ENCODE measurements at places on chromosomes 12 and 14.

DNA sequence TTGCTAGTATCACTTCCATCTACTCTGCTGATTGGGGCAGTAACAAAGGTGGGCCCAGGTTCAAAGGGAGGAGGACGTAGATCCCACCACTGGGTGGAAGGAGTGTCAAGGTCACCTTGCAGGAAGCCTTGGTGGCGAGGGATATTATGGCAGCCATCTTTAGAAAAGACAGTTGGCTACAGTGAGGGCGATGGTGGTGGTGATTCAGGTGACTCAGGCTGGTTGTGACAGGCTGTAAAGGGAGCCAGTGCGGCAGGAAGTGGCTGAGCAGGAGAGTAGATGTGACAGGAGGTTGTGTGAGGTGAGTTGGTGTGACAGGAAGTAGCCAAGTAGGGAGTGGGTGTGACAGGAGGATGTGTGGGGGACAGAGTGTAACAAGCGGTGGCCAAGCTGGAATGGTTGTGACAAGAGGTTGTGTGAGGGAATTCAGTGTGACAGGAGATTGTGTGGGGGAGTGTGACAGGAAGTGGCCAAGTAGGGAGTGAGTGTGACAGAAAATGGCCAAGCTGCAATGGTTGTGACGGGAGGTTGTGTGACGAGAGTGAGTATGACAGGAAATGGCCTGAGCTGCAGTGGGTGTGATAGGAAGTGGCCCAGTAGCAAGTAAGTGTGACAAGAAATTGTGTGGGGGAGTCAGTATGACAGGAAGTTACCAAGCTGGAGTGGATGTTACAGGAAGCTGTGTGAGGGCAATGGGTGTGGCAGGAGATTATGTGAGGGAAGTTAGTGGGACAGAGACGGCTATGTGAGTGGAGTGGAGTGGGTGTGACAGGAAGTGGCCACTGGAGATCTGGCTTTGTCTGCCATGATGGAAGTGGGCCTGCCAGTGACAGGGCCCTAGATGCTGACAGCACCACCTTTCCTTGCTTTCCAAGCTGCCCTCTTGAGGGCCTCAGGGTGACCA lies 136.5 kb upstream of the MYL2 start:
- DNase-seq, result no peak

DNA sequence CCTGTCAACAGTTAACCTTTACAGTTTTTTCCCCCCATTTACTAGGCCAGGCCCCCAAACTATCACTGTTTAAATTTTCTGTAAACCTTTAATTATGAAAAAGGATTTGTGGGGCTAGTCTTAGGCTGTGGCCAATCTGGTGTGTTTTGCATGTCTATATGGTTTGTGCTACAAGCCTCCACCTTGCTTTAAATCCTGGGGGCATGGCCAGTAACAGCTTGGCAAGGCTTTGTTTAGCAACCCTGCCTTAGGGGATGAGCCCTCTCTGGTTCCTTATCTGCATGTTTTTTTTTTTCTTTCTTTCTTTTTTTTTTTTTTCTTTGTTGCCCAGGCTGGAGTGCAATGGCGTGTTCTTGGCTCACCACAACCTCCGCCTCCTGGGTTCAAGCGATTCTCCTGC lies 102.7 kb downstream of the KCNMB4 start:
- no peak for DNase-seq

DNA sequence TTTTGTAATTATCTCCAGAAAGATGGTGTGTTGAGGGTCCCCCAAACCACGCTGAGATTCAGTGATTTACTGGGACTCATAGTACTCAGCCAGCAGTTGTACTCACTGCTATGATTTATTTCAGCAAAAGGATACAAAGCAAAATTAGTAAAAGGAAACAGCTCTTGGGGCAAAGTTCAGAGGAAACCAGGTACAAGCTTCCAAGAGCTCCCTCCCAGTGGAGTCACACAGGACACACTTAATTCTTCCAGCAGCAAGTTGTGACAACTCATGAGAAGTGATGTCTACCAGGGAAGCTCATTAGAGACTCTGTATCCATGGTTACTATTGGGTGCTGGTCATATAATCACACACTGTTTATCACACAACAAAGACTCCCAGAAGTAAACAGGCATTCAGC lies 38.7 kb downstream of the TTC8 start:
- DNase-seq, result no peak

- DNase-seq, result no peak
Measured at GRCh38 chr14:75609606-75610475, 31.4 kb downstream of the FLVCR2 start.

- no peak for DNase-seq
Measured at GRCh38 chr12:123150275-123150743, 581 bp downstream of the PITPNM2 start.

DNA sequence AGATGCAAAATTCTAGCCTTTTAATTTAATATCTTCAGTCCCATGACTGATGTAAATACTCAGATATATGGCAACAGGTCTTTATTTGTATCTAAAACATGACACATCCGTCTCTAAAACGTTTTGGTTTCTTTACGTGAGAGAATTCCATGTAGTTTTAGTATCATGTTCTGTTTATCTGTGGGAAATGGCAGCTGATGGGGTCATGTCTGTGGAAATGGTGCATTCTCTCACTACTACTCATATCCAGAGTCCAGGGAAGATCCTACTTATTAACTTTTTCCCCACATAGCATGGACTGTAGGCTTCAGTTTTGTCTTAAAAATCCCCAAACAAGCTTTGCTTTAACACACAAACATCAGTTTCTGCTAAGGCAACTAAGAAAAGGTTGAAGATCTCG lies 53.8 kb downstream of the SPTLC2 start:
- no peak for DNase-seq
